GM12878 (cell line): ENCODE measurements at places on chromosomes 3 and 15. TPM values are rescaled to one million over a fixed set of nuclear protein-coding genes. Genes with fewer than 3 reads are reported as not detected.

GRCh38 chr15:27850981-27851857 is 247.9 kb downstream of the OCA2 start:
- no peak overlapping the region for H3K27ac ChIP-seq
- no peaks in the 10 kb centered on the region for H3K4me1 ChIP-seq
- H3K27me3 ChIP-seq, result no peaks in the 10 kb centered on the region
- DNase-seq, result no peak
- no peaks in the 10 kb centered on the region for H3K36me3 ChIP-seq
- H3K4me3 ChIP-seq, result no peak overlapping the region

- H3K27me3 ChIP-seq, result no peaks in the 10 kb centered on the region; the same call in 1 of the 2 replicates
- H3K4me1 ChIP-seq, result no peaks in the 10 kb centered on the region
- no peak for DNase-seq
- H3K27ac ChIP-seq, result no peak overlapping the region
- no peak overlapping the region for H3K4me3 ChIP-seq
These were observed 64.2 kb downstream of the MYLK start for GRCh38 chr3:123819949-123820348.

DNA sequence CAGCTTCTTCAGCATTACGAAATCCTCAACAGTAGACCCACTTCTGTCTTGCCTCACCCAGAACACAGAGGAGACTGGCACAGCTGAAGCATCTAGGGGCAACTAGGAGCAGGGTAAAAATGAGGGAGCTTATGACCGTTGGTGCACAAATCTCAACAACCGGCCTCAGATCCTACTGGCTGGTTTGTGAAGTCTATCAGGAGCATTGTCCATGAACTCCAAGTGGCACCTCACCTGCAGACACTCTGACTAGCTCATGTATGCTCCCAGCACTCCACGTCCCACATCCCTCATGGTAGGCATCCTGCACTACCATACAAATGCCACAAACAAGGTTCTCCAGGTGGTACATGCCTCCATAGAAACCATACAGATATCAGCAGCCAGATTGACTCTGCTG is 163.1 kb downstream of the TLE3 start:
- no peaks in the 10 kb centered on the region for H3K4me1 ChIP-seq
- H3K4me3 ChIP-seq, result no peak overlapping the region
- no peak overlapping the region for H3K27ac ChIP-seq
- no peaks in the 10 kb centered on the region; the same call in 1 of the 2 replicates for H3K27me3 ChIP-seq

DNA sequence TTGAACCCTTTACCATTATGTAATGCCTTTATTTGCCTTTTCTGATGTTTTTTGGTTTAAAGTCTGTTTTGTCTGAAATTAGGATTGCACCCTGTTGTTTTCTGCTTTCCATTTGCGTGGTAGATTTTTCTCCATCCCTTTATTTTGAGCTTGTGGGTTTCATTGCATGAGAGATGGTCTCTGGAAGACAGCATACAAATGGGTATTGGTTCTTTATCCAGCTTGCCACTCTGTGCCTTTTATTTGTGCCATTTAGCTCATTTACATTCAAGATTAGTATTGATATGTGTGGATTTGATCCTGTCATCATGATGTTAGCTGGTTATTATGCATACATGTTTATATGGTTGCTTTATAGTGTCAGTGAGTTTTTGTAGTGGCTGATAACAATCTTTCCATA is 318.7 kb upstream of the PPP2R3A start:
- no peak overlapping the region for H3K4me3 ChIP-seq
- H3K36me3 ChIP-seq, result no peaks in the 10 kb centered on the region
- no peak overlapping the region for H3K27ac ChIP-seq
- no peaks in the 10 kb centered on the region for H3K4me1 ChIP-seq
- no peak for DNase-seq
- H3K27me3 ChIP-seq, result no peaks in the 10 kb centered on the region

- H3K36me3 ChIP-seq, result no peaks in the 10 kb centered on the region
- DNase-seq, result no peak
- H3K4me3 ChIP-seq, result no peak overlapping the region
- H3K4me1 ChIP-seq, result peaks cover 2% of the 10 kb centered on the region; the same call in 1 of the 2 replicates
- no peak overlapping the region for H3K27ac ChIP-seq
- H3K27me3 ChIP-seq, result peaks cover 5% of the 10 kb centered on the region
These were observed 3.1 kb upstream of the LARP6 start for GRCh38 chr15:70856884-70857561.

GRCh38 chr3:141934354-141934753 is 57.9 kb downstream of the ATP1B3 start:
- H3K4me3 ChIP-seq, result no peak overlapping the region
- H3K4me1 ChIP-seq, result no peaks in the 10 kb centered on the region
- H3K36me3 ChIP-seq, result no peaks in the 10 kb centered on the region
- DNase-seq, result no peak

DNA sequence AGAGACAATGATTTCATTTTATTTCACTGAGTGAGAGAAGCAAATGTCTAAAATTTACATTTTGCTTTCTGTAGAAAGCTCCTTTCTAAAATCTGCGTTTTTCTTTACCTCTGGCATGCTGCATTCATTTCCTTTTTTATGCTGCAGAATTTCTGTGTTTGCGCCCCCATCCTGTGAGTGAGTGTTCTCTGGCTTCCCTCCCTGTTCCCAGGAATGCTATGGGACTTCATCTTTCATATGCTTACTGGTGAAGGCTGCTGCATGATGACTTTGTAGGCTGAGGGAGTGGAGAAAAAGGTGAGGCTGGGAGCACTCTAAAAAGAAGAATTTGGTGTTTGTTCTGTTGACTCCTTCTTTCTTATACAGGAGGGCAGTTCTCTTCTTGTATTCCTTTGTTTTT is 7.7 kb upstream of the TMC3 start:
- no peaks in the 10 kb centered on the region for H3K4me1 ChIP-seq
- H3K27ac ChIP-seq, result no peak overlapping the region
- H3K36me3 ChIP-seq, result no peaks in the 10 kb centered on the region
- H3K27me3 ChIP-seq, result no peaks in the 10 kb centered on the region
- no peak overlapping the region for H3K4me3 ChIP-seq

GRCh38 chr3:10280177-10280529 is 12.6 kb downstream of the GHRL start:
- DNase-seq, result no peak
- no peaks in the 10 kb centered on the region for H3K27me3 ChIP-seq
- peaks cover 33% of the 10 kb centered on the region for H3K36me3 ChIP-seq
- H3K4me1 ChIP-seq, result peaks cover 7% of the 10 kb centered on the region; the same call in 1 of the 2 replicates
- no peak overlapping the region for H3K4me3 ChIP-seq
- no peak overlapping the region for H3K27ac ChIP-seq

DNA sequence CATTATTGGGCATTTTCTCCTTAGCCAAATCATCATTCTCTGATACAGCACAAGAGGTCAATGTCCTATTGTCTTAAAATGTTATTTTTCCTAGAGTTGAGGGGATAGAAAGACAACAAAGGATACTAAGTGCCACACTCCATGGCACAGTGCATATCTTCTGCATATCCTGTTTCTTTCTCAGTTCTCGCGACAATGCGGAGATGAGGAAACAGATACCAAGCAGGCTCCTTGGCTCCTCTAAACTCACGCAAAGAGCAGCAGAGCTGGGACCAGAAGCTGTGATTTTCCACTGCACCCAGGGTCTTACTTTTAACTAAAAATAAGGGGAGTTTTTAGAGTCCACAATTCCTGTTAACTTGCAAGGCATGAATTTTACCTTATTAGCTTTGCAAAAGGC is 10.5 kb upstream of the VGLL4 start:
- no peak overlapping the region for H3K4me3 ChIP-seq
- no peaks in the 10 kb centered on the region for H3K27me3 ChIP-seq
- no peaks in the 10 kb centered on the region for H3K4me1 ChIP-seq
- no peaks in the 10 kb centered on the region for H3K36me3 ChIP-seq

GRCh38 chr15:39789736-39790135 is 7.1 kb upstream of the FSIP1 start:
- no peak overlapping the region for H3K4me3 ChIP-seq
- peaks cover 12% of the 10 kb centered on the region for H3K4me1 ChIP-seq
- DNase-seq, result no peak
- H3K36me3 ChIP-seq, result no peaks in the 10 kb centered on the region
- no peak overlapping the region for H3K27ac ChIP-seq

DNA sequence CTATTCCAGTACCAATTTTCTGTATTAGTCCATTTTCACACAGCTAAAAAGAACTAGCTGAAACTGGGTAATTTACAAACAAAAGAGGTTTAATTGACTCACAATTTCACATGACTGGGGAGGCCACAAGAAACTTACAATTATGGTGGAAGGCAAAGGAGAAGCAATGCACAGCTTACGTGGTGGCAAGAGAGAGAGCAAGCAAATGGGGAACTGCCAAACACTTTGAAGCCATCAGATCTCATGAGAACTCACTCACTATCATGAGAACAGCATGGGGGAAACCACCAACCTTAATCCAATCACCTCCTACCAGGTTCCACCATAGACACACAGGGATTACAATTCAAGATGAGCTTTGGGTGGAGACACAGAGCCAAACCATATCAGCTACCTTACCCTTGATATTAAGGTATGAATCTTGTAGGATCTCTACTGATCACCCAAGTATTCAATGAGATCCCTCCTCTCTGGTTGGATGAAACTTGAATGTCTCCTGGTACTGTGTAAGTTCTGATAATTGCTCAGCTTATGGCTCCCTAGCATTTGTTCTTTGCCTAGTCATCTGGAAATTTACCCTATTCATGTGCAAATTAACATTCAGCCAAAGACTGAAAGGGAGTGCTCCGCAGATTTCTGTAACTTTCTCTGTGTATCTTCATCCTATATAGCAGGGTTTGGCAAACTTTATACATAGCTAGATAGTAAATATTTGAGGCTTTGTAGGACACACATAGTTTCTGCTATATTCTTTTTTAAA is 38.9 kb downstream of the MYL3 start:
- no peak for DNase-seq
- H3K27me3 ChIP-seq, result no peaks in the 10 kb centered on the region
- no peaks in the 10 kb centered on the region for H3K36me3 ChIP-seq
- peaks cover 5% of the 10 kb centered on the region for H3K4me1 ChIP-seq
- no peak overlapping the region for H3K4me3 ChIP-seq
- no peak overlapping the region for H3K27ac ChIP-seq

- H3K4me3 ChIP-seq, result no peak overlapping the region
- H3K36me3 ChIP-seq, result no peaks in the 10 kb centered on the region
- H3K4me1 ChIP-seq, result no peaks in the 10 kb centered on the region
- no peaks in the 10 kb centered on the region for H3K27me3 ChIP-seq
- no peak overlapping the region for H3K27ac ChIP-seq
These were observed 231.6 kb downstream of the CACNA2D3 start for GRCh38 chr3:54353946-54354345.

DNA sequence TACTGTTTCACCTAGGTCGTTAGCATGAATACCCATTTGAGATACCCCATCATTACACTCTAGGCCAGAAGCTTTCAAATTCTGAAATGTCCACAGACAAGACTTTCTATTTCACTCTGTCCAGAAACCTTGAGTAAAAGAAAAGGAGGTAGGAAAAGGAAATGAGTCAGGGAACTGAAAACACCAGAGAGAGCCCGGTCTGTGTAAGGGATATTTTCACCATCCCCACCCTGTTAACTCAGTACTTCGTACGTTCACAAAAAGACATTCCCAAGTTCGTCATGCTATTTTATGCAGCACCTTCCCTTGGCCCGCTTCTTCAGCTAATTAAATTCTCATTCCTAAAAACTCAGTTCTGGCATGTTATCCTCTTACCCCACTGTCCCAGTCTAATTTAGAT is 89.4 kb upstream of the SOX2 start:
- no peaks in the 10 kb centered on the region for H3K27me3 ChIP-seq
- H3K4me3 ChIP-seq, result no peak overlapping the region
- H3K27ac ChIP-seq, result no peak overlapping the region
- no peaks in the 10 kb centered on the region for H3K36me3 ChIP-seq
- H3K4me1 ChIP-seq, result no peaks in the 10 kb centered on the region

DNA sequence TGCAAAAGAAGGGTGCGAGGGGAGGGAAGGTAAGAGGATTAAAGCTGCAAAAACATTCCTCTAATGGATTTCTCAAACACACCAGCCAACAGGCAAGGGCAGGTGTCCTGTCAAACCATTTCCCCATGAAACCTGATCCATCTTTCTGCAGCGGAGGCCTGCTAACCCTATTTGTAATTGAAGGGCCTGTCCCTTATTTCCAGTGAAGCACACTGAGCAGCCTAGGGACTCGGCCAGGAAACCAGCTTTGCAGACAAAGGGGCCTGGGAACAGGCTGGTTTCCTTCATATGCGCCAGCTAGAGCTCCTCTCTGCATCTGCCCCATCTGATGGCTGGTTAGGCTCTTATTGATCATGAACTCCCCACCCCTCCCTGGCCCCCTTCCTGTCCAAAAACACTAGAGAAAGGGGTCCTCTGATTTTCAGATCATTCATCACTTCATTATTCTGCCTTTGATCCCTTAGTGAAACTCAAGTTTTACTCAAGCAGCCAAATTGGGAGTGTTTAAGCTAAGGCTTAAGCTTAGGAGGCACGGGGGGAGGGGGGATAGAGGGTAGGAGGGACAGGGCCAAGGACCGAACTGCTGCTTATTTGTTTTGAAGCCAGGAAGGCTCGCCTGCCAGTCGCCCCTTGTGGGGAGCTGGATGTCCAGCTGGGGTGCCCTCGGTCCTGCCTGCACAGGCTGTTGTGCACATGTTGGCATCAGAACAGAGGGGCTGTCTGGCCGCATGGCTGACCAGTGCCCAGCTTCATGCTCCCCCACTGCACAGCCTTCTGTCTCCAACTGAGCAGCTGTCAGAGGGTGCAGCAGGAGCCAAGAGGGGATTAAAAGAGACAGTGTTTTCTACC is 53.1 kb downstream of the BOC start:
- H3K36me3 ChIP-seq, result no peaks in the 10 kb centered on the region
- no peaks in the 10 kb centered on the region for H3K27me3 ChIP-seq
- H3K27ac ChIP-seq, result no peak overlapping the region
- H3K4me1 ChIP-seq, result no peaks in the 10 kb centered on the region

DNA sequence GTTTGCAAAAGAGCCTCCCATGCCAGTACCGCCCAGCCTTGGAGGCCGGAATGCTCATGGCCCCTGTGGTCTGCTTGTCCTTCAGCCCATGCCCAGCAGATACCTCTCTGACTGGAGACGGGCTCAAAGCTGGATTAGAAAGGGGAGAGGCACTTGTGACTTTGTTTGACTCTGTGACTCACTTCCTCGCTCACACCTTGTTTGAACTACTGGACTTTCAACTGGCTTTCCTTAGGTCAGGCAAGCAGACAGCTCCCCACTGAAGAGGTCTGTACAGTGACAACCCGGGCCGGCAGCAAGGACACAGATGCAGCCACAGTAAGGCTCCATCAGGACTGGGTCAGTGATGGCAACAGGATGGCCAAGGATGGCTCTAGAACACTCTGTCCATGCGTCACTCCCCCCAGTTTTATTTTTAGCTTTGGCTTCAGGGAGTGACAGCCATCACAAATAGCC is 98.6 kb upstream of the ABHD17C start:
- H3K4me1 ChIP-seq, result no peaks in the 10 kb centered on the region
- peaks cover 1% of the 10 kb centered on the region for H3K27me3 ChIP-seq
- no peak overlapping the region for H3K27ac ChIP-seq
- no peaks in the 10 kb centered on the region for H3K36me3 ChIP-seq
- H3K4me3 ChIP-seq, result no peak overlapping the region

GRCh38 chr3:139640456-139640855 is 37.3 kb downstream of the NMNAT3 start:
- H3K4me1 ChIP-seq, result no peaks in the 10 kb centered on the region
- H3K4me3 ChIP-seq, result no peak overlapping the region
- no peak for DNase-seq
- no peaks in the 10 kb centered on the region for H3K36me3 ChIP-seq
- no peaks in the 10 kb centered on the region for H3K27me3 ChIP-seq

GOLGA8S gene
- not detected in 2 replicates for total RNA-seq

SNTN gene
- total RNA-seq, result not detected in 2 replicates

CAND2 gene
- 1.6 and 1.9 TPM in 2 replicates for total RNA-seq

CCR5 gene
- 1.2 TPM in 2 replicates for total RNA-seq

GRK7 gene
- not detected in 2 replicates for total RNA-seq

RETNLB gene
- total RNA-seq, result not detected in 2 replicates

ONECUT1 gene
- total RNA-seq, result 0.11 and 0.28 TPM in 2 replicates

LRTM1 gene
- not detected in 2 replicates for total RNA-seq

RCCD1 gene
- total RNA-seq, result 23.5 and 25.6 TPM in 2 replicates

LTK gene
- total RNA-seq, result 0.61 and 0.80 TPM in 2 replicates
